ENCODE measurements at places on chromosomes 13 and 19. TPM values are rescaled to one million over a fixed set of nuclear protein-coding genes. Genes with fewer than 3 reads are reported as not detected.
A peak's percentile ranks its signal among the peaks of the same experiment; 100 is the strongest.

- no peak for DNase-seq
Measured at GRCh38 chr13:39394796-39395678, 208.0 kb downstream of the LHFPL6 start.

DNA sequence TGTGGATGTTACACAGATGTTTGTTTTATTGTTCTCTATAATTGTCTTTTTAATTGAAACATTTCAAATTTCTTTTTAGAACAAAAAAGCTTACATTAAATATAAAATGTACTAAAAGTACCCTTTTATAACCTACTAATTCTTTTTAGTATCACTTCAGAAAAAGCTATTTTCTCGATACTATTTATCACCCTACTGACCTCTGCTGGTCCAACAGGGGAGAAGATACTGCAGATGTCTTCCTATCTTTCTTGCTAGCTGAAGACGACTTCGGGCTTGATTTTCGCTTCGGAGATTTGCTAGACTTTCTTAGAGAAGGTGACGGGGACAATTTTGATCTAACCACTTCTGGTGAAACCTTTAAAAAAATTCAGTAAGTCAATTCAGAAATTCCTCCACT is 42.4 kb downstream of the ZC3H13 start:
- no peak for DNase-seq

GRCh38 chr19:56066152-56067023 is 54.7 kb downstream of the ZNF787 start:
- DNase-seq: peak; percentile 4

ETV2 gene
- polyA plus RNA-seq: 0.33 TPM

DNA sequence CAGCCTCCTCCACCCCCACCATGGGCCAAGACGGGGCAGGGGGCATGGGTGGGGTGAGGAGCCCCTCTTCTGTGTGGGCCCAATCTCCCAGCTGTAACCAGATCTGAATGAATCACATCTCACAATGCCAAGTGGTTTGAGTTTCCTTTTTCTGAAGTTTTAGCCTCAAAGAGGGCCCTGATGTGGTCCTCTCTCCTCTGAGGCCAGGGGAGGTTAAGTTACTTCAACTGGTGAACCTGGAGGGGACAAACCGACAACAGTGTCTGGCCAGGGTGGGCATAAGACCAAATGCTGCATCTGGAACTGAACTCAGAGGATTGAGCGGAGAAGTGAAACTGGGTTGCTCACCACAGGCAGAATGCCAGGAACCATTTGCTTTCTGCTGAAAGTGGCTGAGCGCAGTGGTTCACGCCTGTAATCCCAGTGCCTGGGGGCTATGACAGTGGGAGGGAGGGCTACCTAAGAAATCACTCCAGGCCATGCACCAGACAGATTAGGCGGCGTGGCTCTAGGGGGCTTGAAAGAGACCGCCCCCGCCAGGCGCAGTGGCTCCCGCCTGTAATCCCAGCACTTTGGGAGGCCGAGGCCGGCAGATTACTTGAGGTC is 15.4 kb upstream of the IRGC start:
- peak; percentile 47 for DNase-seq

GPR12 gene
- not detected for polyA plus RNA-seq

DNA sequence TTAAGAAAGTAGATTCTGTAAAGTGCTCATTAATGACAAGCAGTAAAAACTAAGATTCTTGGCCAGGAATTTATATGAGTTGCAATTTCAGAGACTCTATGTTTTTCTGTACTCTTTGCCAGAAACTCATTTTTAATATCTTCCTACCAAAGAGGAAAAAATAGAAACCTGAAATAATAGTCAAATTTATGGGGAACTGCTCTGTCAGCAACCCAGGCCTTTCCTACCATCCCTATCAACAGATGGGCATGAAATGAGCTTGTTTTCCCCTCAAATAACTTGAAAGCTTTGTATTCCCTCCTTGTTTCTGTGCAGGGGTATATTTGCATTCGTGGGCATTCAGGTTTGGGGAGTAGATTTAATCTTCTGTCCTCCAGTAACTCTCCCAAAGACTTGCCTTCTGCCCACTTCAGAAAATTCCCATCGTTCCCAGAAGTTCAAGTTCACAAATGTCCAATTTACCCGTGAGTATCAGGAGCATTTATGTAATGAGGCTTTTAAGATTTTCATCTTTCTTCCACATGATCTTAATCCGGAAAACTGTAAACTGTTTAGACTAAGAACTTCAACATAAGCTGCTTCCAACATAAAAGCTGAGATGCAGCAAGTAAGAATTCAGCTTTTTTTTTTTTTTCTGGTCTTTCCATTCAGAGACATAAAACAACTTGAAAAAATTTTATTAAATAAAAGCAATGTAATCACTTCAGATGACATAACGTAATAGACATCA is 363.1 kb downstream of the EFNB2 start:
- DNase-seq: no peak

DNA sequence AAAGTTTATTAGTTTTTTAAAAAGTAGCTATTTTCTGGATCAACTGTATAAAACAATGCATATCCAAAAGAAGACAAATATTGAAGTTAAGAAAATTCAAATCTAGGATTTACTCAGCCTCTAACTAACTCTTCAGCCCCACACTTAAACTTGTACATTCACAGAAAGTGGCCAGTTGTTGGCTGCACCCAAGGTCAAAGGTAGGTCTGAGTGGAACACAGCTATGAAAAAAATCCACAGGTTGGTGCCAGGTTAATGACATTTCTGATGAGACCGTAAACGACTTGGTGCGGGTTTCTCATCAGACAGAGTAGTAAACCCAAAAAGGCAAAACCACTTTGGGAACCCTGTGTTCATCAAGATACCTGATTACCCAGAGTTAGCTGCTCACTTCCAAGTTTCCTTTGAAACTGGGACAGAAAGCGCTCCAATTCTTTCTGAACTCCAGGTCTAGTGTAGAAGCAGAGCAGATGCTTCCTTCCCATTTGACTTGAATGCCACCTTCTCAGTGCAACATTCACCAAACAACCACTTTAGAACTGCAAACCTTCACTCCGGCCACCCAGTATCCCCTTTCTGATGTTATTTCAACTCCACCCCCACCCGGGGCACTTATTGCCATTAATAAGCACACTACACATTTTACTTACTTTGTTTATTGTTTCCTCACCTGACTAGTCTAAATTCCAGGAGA is 208.3 kb upstream of the STARD13 start:
- no peak for DNase-seq

GRCh38 chr19:56567274-56568120 is at the start of gene ZNF470:
ZNF470 (plus strand) TSS chr19:56567468; CDS start chr19:56570312, 2,844 bp downstream.
- peak; percentile 70 for DNase-seq
